ENCODE measurements at places on chromosomes 5 and 9. TPM values are rescaled to one million over a fixed set of nuclear protein-coding genes. Genes with fewer than 3 reads are reported as not detected.

The MYOT gene
- polyA plus RNA-seq: 1.7 TPM

The MEF2C gene
- 55.0 TPM for polyA plus RNA-seq

The FOXD4L3 gene
- not detected for polyA plus RNA-seq

The IRX2 gene
- 24.8 TPM for polyA plus RNA-seq

The NMUR2 gene
- not detected for polyA plus RNA-seq

The GPR150 gene
- polyA plus RNA-seq: not detected

The TRIO gene
- 92.8 TPM for polyA plus RNA-seq

The SLC6A18 gene
- 1.2 TPM for polyA plus RNA-seq

The CDC20B gene
- 0.95 TPM for polyA plus RNA-seq

The COX7C gene
- polyA plus RNA-seq: 1,186 TPM

The IL9 gene
- not detected for polyA plus RNA-seq

The DNM1 gene
- polyA plus RNA-seq: 58.1 TPM

The FOXD4L4 gene
- not detected for polyA plus RNA-seq

The CYLC2 gene
- polyA plus RNA-seq: not detected

The PRUNE2 gene
- polyA plus RNA-seq: 9.0 TPM

The KCNN2 gene
- polyA plus RNA-seq: 5.7 TPM

The WHRN gene
- 5.9 TPM for polyA plus RNA-seq

The LCP2 gene
- polyA plus RNA-seq: 4.3 TPM

The ADAMTS2 gene
- polyA plus RNA-seq: 11.5 TPM

The IFNA13 gene
- not detected for polyA plus RNA-seq

The KCNV2 gene
- 0.38 TPM for polyA plus RNA-seq

The SLC46A2 gene
- 0.23 TPM for polyA plus RNA-seq

The PCDHGB6 gene
- 6.3 TPM for polyA plus RNA-seq

The AGXT2 gene
- 39.4 TPM for polyA plus RNA-seq

The MLANA gene
- 1.8 TPM for polyA plus RNA-seq

The FCN1 gene
- 3.1 TPM for polyA plus RNA-seq

The PRR7 gene
- polyA plus RNA-seq: 2.7 TPM

The DIRAS2 gene
- polyA plus RNA-seq: 5.5 TPM

The IL7R gene
- polyA plus RNA-seq: 1.1 TPM

The KIF4B gene
- 0.18 TPM for polyA plus RNA-seq

The FCN2 gene
- polyA plus RNA-seq: 0.95 TPM

The ACTBL2 gene
- polyA plus RNA-seq: not detected

The SNCAIP gene
- 22.8 TPM for polyA plus RNA-seq

The ADAMTS13 gene
- 9.7 TPM for polyA plus RNA-seq

The TNFSF8 gene
- 0.39 TPM for polyA plus RNA-seq

The LCN6 gene
- not detected for polyA plus RNA-seq

The C9orf43 gene
- polyA plus RNA-seq: 0.65 TPM

The C7 gene
- polyA plus RNA-seq: 143 TPM

The CARTPT gene
- polyA plus RNA-seq: 0.11 TPM

All from left renal cortex interstitium (tissue), 4 donors.